ENCODE measurements at places on chromosomes 2 and 18. TPM values are rescaled to one million over a fixed set of nuclear protein-coding genes. Genes with fewer than 3 reads are reported as not detected.

DNA sequence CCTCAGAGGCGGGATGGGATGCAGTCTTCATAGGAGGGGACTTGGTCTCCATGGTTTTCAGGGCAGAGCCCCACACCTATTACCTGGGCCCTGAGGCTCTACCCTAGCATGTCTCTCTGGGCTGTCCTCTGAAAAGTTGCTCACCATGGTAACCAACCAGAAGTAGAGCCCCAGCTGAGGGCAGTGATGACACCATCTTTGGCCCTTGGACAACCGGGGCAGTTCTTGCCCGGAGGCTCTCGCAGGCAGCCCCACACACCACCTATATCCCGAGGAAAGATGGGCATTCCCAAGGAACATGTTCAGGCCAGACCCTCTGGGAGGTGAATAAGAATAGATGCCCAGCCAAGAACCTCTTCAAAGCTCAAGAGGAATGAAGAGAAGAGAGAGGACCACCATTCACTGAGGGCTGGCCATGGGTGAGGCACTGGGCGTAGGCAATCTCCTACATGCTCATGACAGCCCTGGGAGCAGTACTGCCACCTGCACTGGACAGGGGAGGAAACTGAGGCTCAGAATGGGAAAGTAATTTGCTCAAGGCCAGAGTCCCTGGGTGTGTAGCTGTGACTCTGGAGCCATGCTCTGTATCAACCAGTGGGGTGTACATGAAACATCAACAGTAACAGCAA lies 72.5 kb downstream of the HS1BP3 start:
- no peak for DNase-seq
- H3K4me1 ChIP-seq = peaks cover 28% of the 10 kb centered on the region
- H3K27me3 ChIP-seq = no peaks in the 10 kb centered on the region

- DNase-seq = no peak
- no peaks in the 10 kb centered on the region for H3K36me3 ChIP-seq
- peaks cover 24% of the 10 kb centered on the region for H3K27me3 ChIP-seq
Observed at GRCh38 chr18:44909191-44909719, 228.6 kb downstream of the SETBP1 start.

DNA sequence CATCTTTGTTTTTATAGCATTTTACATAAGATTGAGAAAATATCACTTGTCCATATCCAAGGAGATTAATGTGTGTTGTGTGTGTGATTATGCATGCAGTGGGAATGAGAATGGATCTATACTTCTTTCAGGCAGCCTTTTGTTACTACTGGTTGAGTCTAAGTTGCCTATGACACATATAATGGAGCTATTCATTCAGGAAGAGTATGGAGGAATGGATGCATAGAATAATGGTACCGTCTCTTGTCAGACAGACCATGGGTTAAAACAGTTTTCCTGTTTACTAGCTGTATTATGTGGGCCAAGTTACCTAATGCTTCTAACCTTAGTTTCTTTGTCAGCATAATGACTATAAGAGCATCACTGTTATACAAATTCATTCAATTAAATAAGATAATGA lies 155.4 kb upstream of the KYNU start:
- no peaks in the 10 kb centered on the region for H3K4me1 ChIP-seq
- H3K27ac ChIP-seq = no peak overlapping the region
- no peak overlapping the region for H3K4me3 ChIP-seq
- no peaks in the 10 kb centered on the region for H3K27me3 ChIP-seq

ALPP gene
- not detected for total RNA-seq

DNA sequence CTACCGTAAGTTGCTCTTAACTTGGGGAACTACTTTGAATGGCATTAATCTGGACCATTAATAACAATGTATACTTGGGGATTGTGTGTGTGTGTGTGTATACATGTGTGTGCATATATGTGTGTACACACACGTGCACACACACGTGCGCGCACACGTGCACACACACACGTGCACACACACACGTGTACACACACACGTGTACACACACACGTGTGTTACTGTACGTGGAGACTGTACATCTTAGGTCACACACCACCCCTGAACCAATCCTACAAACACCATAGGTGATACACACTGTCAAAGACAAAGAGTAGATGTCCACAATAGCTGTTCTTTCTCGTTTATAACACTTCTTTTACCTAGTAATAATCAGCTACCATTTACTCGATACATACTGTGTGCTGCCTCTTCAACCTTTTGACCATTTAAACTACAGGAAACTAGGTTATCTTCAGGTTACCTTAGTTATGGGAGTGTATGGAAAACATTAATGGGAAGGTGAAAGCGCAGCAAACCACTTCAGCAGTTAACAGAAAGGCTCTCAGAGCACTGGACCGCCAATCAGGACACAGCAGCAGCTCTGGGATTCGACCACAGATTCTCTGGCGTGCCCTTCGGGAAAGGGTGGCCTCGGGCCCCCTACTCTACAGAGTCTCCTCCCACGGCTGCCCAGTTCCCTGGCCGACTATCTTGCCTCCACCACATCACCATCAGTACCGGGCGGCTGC lies 894 bp upstream of the GCC2 start:
- peaks cover 28% of the 10 kb centered on the region for H3K36me3 ChIP-seq
- H3K4me3 ChIP-seq = peak overlapping the region; percentile 94
- peak overlapping the region; percentile 96 for H3K27ac ChIP-seq
- no peak for DNase-seq

DNA sequence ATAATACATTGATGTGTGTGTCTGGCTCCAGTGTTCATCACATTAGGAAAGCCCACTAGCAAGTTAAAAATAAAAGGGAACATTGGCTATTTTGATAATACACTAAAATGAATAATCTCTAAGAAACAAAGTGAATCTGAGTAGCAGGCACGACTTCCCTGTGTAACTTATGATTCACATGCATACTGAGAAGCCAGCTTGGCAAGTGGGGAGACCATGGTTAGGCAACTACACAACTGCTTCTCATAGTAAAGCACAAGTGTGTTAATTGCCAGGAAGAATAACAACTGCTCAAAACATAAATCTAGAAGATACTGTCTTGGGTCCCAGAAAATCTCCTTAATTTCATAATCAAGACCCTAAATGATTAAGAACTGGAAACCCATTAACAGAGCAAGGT lies 4.0 kb downstream of the MYO5B start:
- no peak overlapping the region for H3K4me3 ChIP-seq
- no peak for DNase-seq
- no peak overlapping the region for H3K27ac ChIP-seq

DNA sequence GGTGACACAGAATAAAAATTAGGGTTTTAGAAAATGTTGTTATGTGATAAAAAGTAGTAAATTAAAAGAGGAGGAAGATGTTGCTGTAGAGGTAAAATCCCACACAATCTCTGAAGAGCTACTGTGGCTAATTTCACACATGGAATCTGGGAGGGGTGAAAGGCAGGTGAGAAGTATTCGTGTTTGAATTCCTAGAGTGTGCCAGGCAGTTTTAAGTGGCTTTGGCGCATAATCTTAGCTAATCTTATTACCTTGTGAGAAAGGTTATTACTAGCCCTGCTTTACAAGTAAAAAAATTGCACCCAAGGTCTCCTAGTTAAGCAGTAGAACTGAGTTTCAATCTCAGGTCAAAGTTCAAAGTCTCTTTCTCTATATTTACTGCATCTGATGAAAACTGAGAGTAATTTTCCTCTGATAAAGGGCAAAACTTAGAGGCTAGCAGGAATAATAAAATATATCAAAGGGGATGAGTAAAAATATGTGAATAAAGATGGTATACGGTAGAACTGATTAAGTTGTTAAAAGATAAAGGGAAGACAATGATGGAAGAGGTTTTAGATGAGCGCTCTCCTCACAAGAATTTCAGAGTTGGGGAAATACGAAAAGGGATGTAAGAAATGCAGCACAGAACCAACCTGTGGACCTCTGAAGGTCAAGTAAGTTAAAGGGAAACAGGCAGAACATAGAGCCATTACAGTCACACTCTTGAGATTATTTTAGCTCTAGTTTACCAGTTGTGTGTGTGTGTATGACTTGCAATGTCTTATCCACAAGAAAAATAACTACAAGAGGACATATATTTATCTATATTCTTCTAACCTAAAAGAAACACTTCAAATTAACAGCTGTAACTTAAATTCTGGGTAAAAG lies 34.8 kb downstream of the GAREM1 start:
- no peaks in the 10 kb centered on the region for H3K36me3 ChIP-seq
- H3K4me3 ChIP-seq = no peak overlapping the region
- H3K27me3 ChIP-seq = peaks cover 5% of the 10 kb centered on the region
- H3K4me1 ChIP-seq = no peaks in the 10 kb centered on the region
- no peak overlapping the region for H3K27ac ChIP-seq
- no peak for DNase-seq

GRCh38 chr2:36356298-36356989 lies 866 bp downstream of the CRIM1 start:
- DNase-seq = peak; percentile 27
- H3K4me1 ChIP-seq = peaks cover 23% of the 10 kb centered on the region
- H3K4me3 ChIP-seq = peak overlapping the region; percentile 66
- peak overlapping the region; percentile 21 for H3K27ac ChIP-seq
- H3K36me3 ChIP-seq = no peaks in the 10 kb centered on the region

GRCh38 chr2:43251171-43251731 lies 24.8 kb upstream of the ZFP36L2 start:
- H3K4me1 ChIP-seq = no peaks in the 10 kb centered on the region
- no peak for DNase-seq
- no peaks in the 10 kb centered on the region for H3K27me3 ChIP-seq
- H3K36me3 ChIP-seq = no peaks in the 10 kb centered on the region
- no peak overlapping the region for H3K27ac ChIP-seq

FAM110C gene
- total RNA-seq = 0.21 TPM

- H3K27ac ChIP-seq = no peak overlapping the region
- no peaks in the 10 kb centered on the region for H3K36me3 ChIP-seq
- H3K4me1 ChIP-seq = no peaks in the 10 kb centered on the region
- no peak overlapping the region for H3K4me3 ChIP-seq
- no peak for DNase-seq
Observed at GRCh38 chr18:75785206-75785605, 357.7 kb upstream of the SMIM21 start.

Measured in activated CD4-positive, alpha-beta T cell treated with anti-CD3 and anti-CD28 coated beads, Interleukin-2, amount 10 ng/mL, durations not matched to agents 7 days and 5 days (primary cell).